ENCODE measurements at places on chromosomes 4 and X. TPM values are rescaled to one million over a fixed set of nuclear protein-coding genes. Genes with fewer than 3 reads are reported as not detected.

DNA sequence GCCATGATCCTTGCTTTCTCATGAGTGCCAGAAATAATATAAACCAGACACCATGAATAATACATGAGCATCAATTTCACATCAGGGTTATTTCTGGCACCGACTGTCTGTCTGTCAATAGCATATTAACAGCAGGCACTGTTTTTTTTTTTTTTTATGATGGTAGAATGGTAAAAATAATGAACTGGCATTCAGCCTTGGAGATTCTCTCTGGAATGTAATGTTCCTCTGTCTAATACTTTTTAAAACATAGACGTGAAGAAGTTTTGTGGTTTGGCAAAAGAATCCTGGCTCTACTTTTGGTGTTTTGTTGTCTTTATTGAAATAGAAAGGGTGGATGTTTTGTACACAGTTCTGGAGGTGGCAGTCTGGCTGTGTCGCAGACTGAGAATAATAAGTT is 874.6 kb upstream of the PRKX start:
- no peak overlapping the region for H3K27ac ChIP-seq
- no peak for DNase-seq
- no peaks in the 10 kb centered on the region for H3K27me3 ChIP-seq
- H3K36me3 ChIP-seq: no peaks in the 10 kb centered on the region
- H3K4me3 ChIP-seq: no peak overlapping the region

GRCh38 chrX:102712981-102713625 is 855 bp downstream of the GPRASP2 start:
- H3K27me3 ChIP-seq: peaks cover 14% of the 10 kb centered on the region
- H3K27ac ChIP-seq: peak overlapping the region; percentile 88
- peak; percentile 53 for DNase-seq

DNA sequence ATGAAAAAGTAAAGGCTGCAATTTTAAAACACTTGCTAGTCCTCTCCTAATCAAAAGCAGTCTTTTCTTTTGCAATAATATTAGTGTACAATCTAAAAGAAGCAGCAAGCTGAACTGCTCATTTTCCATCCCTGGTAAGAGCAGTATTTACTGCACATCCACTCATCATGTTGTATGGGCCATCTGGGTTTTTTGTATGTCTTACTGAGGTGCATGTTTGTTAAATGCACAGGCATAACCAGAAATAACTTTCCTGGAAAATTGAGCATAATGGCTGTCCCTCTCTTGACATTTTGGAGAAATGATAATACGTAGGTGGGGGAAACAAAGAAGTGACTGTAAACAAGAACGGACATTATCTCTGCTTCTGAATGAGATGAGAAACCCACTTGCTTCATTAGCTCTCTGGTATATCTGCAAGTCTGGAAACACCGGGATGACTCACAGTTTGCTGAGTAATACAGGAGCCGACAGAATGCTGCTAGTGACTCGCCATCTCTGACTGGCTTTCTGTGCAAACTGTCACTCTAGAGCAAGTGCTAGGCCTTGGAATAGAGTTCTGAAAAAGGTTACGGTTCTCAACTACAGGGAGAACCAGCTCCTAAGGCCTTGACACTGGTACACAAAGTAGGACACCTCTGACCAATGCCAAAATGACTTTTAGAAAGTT is 85.7 kb upstream of the MTM1 start:
- no peaks in the 10 kb centered on the region for H3K4me1 ChIP-seq
- no peak overlapping the region for H3K4me3 ChIP-seq
- H3K27me3 ChIP-seq: peaks cover 17% of the 10 kb centered on the region
- H3K36me3 ChIP-seq: no peaks in the 10 kb centered on the region
- H3K27ac ChIP-seq: no peak overlapping the region

- H3K4me1 ChIP-seq: no peaks in the 10 kb centered on the region
- no peak for DNase-seq
- no peaks in the 10 kb centered on the region for H3K36me3 ChIP-seq
- no peak overlapping the region for H3K4me3 ChIP-seq
Observed at GRCh38 chrX:118249146-118249545, 96.8 kb upstream of the WDR44 start.

Gene ARX
- total RNA-seq: not detected

Gene ARSJ
- total RNA-seq: 10.7 TPM
